ENCODE measurements at places on chromosomes 12 and 14.

- no peak for DNase-seq
Observed at GRCh38 chr14:98803196-98803595, 468.8 kb downstream of the BCL11B start.

GRCh38 chr12:85155791-85156190 lies 119.6 kb downstream of the LRRIQ1 start:
- peak; percentile 69 for DNase-seq

DNA sequence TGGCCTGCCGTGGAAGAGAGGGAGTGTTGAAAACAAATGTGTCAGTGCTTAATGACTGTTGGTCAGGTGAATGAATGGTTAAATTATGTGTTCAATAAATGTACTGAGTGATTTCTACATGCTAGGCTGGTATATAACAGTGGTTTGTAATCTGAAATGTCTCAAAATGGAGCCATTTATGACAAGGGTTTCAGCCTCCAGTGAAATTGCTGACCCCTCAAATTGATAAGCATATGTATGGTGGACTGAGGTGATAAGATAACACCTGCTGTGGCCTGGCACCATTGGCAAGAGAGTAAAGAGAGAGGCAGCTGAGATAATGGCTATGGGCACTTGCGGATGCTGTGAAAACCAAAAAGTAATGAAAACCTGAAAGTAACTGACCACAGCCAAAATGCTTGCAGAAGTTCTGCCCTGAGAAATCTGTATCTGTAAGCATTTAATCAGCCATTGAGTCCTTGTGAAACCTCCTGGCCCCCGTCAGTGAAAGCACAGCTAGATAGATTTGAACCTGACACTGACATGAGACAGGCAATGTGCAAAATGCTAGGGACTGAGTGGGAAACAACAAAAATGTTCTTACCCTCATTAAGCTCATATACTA lies 1.4 kb upstream of the BCAT1 start:
- DNase-seq: no peak

- DNase-seq: no peak
Observed at GRCh38 chr14:105193916-105194782, 13.0 kb upstream of the NUDT14 start.

GRCh38 chr14:104930526-104931303 lies 6.0 kb downstream of the PLD4 start:
- no peak for DNase-seq

DNA sequence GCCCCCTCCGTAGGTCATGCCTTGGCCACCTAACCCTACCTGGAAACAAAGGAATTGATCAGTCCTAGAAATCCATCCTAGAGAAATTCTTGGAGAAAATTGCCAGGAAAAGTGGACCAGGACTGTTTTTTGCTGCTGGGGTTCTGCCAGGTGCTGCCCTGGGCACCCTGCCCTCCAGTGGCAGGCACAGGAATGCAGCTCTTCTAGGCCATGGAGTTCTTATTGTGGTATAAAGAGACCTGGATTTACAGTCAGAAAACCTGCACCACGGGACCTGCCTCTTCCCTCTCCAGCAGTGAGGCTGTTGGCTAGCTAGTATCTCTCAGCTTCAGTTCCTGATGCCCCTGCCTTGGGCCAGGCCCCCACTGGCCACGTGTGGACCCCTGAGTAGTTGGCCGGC lies 59.7 kb downstream of the SLC24A4 start:
- peak; percentile 31 for DNase-seq

GRCh38 chr14:98751110-98751509 lies 520.9 kb downstream of the BCL11B start:
- no peak for DNase-seq

GRCh38 chr12:100199023-100199346 lies 1.6 kb upstream of the ACTR6 start:
- no peak for DNase-seq

- no peak for DNase-seq
Observed at GRCh38 chr12:131066207-131066885, 112.6 kb downstream of the ADGRD1 start.

DNA sequence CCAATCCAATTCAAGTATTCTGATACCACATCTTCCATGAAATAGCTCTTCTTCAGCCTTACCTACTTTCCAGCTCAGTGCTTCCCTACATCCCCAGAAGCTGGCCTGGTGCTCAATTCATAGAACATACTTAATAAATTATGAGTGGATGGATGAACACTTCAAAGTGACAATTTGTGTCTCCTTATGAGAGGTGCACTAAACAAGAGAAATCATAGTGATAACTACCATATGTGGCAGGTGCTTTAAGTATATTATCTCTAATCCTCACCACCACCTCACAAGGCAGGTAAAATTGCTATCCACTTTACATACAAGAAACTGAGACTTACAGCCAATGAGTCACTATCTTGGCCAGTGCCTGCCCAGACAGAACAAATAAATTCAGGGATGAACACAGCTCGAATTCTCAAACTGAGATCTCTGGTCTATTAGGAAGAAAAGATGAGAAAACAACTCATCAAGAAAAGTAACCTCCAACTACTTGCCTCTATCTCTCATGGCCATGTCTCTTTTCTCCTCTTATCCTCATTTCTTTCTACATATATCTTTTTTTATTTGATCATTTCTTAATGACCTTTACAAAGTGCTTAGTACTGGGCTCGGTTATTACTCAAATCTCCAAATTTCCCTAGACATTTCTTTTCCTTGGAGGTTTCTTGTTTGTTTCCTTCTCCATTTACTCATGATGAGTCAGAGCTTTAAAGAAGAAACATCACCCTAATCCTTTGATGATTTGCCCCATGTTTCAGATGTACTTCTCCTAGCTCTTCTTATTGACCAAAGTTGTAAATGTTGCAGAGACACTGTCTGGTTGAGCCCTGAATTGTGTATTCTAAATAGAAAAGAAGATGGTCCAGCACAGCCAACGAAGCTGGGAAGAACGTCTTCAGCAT lies 161.5 kb downstream of the RPS29 start:
- no peak for DNase-seq

DNA sequence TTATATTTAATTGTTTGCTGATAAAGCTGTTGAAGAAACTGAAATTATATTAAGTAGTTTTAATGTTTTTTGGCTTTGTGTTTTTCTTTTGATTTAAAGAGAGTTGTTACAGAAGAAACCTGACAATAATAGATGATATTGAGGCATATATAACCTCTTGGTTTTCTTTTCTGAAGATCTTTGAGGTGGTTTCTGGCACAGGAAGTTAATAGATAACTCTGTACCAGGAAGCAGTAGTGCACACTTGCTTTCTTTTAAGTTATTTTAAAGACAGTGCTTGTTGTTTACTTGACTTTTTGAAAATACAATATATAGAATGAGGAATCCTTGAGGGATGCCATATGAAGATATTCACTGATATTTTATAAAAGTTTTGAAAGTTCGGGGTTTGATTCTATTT lies 209.0 kb upstream of the FBXO33 start:
- no peak for DNase-seq

GRCh38 chr12:26701604-26702215 lies 131.3 kb downstream of the ITPR2 start:
- peak; percentile 74 for DNase-seq

DNA sequence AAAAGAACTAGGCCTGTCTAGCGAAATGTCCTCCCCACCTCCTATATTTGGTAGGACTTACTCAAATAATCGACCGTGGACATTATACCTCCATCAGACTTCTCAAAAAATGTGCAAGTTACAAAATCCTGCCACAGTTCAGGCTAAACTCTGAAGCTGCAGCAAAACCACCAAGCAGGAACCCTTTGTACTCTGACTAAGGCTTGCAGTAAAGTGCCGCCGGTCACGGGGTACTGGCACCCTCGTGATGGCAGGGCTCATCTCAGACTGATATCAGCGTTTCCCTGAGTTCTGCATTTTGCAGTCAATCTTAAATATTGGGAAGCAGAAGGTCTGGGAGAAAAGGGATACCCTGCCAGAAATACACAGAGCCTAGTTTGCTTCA lies 17.1 kb downstream of the SLC11A2 start:
- DNase-seq: no peak

Data from GM23338 (cell line).